ENCODE measurements at places on chromosomes 1 and 21.

- no peak for DNase-seq
These were observed 216.6 kb downstream of the ST6GALNAC3 start for GRCh38 chr1:76291191-76291590.

DNA sequence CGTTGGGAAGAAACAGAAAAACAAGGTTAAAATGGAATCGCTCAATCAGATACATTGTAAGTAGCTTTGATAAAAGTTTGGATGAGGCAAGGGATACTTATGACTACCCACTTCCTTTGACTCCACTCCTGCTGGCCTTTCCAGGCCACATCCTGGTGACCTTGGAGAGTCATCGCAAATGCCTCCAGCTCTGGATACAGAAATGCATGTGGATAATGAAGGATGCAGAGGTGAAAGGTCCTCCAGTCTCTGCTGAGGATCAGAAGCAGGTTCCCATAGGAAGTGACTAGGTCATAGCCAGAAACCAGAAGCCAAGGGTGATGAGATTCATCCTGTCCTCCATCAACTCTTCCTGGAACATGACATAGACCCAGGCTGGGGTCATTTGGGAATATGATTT, 6.2 kb upstream of the CAMK1G start:
- DNase-seq, result no peak

GRCh38 chr1:168482106-168482505, 61.7 kb downstream of the XCL2 start:
- no peak for DNase-seq

DNA sequence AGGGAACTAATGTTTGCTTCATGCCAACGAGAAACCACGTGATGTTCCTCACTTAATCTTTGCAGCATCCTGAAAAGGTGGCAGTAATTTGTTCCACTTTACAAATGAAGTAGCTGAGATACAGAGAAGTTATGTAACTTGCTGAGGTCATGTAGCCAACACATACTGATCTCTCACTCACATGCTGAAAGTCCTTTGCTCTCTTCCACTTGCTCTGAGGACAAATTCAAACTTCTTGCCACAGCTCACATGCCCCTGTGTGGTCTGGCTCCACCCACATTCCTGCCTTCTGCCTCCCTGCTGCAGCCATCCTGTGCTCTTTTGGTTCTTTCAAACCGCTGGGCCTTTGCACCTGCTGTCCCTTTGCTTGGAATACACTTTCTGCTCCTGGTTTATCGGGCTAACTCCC, 55.4 kb downstream of the TMCO4 start:
- DNase-seq, result no peak

- no peak for DNase-seq
These were observed 1.8 kb downstream of the ESPN start for GRCh38 chr1:6426277-6426971.

GRCh38 chr21:28587748-28588147, 404.9 kb downstream of the LTN1 start:
- no peak for DNase-seq
